Activated T-cell treated with anti-CD3 and anti-CD28 coated beads for 24 hours (primary cell): ENCODE measurements at places on chromosomes 6 and 20.

- no peak for DNase-seq
Measured at GRCh38 chr6:43368259-43369160, 937 bp downstream of the ZNF318 start.

GRCh38 chr6:128857806-128858205 lies 25.1 kb upstream of the LAMA2 start:
- DNase-seq, result no peak

DNA sequence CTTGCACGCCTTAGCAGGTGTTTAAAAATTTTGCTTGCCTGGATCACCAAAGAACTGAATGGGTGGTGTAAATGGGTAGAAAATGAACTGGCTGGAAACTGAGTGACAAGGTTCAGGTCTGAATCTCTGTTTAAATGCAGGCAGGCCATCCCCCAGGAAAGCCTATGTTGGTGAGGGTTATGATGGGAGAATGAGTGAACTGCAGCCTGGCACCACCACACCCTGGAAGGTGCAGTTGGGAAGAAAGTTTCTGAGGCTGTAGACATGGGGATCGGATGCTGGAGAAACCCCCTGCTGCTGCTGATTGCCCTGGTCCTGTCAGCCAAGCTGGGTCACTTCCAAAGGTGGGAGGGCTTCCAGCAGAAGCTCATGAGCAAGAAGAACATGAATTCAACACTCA lies 519 bp downstream of the CSTL1 start:
- DNase-seq, result no peak

DNA sequence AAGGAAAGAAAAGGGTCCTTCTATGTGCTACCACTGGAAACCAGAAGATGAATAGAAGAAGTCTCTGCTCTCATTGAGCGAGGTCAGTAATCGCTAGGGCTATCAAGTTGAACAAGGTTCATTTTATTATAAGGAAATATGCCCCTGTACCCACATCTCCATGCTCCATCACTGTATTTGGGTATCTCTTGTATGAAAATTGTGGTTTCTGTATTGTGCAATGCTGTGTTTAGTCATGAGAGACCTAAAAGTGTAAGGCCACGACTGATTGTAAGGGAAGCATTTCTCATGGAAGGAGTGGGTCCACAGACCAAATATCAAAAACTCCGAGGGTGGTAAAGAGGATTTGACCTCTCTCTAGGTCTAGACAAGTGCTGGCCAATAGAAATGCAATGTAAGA lies 3.6 kb upstream of the HS3ST5 start:
- no peak for DNase-seq

DNA sequence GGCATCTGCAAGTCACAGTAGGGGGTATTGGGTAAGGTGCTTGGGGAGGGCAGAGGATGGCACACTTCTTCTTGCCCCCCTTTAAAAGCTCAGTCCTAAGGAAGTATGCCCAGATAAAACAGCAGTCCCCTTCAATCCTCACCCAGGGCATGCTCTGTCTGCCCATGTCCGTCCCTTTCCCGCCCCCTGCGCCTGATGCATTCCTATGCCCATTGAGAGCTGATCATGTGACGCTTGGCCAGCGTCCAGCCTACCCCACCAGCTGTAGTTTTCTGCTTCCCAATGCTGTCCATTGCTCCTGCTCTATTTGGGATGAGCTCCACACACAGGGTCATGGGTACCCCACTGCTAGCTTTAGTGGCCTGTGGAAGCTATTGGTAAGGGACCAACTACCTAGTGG lies 8.3 kb downstream of the SIGLEC1 start:
- no peak for DNase-seq

DNA sequence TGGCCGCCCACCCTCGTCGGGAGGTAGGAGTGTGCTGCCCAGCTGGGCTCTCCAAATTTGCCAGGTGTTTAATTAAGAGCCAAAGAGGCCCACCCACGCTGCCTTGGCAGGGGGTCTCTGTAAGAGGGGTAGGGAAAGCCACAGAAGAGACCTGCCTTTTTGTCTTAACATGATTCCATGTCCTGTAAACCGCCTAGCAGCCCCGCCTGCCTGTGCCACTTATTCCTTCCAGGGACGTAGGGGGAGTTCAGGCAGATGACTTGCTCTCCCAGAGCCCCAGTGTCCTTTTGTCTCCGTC lies 2.1 kb downstream of the FAM210B start:
- no peak for DNase-seq

DNA sequence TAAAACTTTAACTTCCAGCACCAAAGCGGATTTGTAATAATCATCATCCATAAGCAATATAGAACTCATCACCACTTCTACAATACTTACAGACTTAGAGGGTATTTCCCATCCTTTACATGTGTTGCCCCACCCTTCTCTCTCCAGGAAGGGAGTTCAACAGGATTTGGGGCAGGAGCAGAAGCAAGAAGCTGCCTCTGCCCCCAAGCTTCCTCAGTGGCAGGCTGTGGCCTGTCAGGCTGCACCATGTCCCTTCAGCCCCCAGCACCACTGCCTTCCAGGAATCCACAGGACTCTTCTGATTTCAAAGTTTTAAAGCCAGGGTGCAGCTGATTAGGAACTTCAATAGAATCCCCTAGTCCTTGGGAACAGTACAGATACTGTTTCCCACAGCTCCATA lies 36.7 kb upstream of the MCM9 start:
- DNase-seq, result no peak

- no peak for DNase-seq
Measured at GRCh38 chr6:84801250-84801649, 36.9 kb upstream of the TBX18 start.

DNA sequence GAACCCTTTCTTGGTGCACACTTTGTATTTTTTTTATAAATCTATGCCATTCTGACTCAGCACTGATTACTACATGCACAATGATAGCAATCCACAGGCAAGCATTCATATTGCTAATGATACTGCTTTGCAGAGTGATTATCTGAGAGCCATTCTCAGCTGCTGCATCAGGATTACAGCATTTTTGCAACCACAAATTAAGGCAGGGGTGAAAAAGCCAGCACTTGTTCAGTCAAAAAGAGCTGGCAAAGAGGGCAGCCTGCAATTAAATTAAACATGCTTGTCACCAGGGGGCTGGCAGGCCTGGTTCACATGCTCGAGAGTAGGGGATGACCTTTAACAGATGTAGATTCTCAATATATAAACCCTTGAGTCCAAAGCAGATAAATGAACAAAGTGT lies 40.7 kb upstream of the SLC17A4 start:
- no peak for DNase-seq

GRCh38 chr6:62993951-62994350 lies 217.3 kb upstream of the FKBP1C start:
- no peak for DNase-seq

DNA sequence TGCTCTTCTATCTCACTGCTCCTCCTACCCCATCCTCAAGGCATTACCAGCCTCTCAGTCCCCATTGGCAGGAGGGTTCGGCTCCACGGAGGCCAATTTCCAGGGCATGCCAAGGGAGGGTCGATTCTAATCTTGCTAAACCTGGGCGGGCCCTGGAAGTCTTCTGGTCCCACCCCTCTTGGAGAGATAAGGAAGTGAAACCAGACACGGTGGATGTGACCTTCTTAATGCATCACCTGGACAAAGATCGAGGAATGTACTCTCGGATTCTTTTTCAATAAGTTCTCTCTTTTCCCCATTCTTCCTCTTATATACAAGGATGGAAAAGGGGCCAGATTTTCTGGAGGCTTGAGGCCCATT lies 112.2 kb upstream of the ARMC2 start:
- no peak for DNase-seq

DNA sequence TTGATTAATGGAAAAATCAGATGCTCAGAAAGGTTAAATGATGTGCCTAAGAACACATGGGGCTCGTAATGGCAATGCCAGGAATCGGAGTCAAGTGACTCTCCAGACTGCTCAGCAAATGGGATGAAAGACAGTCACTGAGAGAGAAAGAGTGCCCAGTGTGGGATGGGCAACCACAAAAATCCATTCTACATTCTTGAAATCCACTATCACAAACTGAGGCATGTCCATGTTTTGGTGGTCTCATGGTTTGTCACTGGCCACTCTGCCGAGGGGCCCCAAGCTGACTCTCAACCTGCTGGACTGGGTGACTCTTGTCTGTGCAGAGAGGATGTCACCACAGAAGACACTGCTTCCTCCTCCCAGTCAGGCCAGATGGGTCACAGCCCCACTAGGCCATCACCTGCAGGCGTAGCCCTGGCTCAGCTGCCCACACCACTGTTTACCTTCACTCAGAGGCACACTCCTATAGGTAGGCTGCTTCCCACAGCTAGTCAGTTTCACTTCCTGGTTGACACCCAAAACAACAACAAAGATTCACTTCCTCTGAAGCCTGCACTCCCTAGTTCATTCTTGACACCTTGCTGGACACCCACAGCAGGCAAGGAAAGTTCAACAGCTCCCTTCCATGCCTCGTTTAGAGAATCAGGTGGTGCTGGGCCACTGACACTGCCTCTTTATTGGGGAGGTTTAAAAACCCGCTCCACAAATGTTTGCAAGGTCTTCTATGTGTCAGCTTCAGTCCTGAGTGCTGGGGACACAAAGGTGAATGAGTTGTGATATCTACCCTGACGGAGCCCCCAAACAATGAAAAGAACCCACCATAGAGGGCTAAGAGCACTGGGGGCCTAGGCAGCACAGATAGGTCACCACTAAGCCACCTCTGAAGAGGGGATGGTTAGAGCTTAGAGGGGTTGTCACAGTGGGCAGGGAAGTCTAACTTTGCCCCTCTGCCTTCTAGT lies 21.7 kb downstream of the MAP1LC3A start:
- no peak for DNase-seq

DNA sequence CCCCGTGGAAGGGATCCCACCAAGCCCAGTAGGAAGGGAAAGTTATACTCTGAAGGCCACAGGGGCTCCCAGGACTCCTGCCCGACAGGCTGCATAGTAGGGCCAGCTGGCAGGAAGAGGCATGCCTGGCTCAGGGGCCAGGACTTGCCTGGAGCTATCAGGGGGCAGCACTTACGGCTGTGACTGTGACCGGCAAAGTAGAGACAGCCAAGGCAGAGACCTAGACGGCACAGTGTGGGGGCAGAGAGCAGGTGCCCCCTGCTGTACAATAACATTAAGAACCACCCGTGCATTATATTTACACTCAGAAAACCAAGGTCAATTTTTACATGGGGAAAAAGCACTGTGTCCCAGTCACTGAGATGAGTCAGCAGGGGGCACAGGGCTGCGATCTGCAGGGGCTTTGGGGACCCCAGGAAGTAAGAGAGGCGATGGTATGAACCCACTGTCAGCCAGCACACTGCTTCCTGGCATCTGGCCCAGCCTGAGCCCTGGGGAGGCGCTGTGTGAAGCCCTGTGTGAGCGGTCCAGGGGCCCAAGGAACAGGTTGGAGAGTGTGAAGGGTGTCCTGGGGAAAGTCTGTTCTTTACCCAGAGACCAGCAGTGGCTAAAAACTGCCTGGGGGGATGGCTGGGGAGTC lies 9.9 kb downstream of the CCDC167 start:
- DNase-seq, result no peak

GRCh38 chr6:13420269-13420668 lies 67.1 kb downstream of the GFOD1 start:
- DNase-seq, result no peak

GRCh38 chr6:157599191-157599590 lies 218.2 kb downstream of the ZDHHC14 start:
- no peak for DNase-seq

DNA sequence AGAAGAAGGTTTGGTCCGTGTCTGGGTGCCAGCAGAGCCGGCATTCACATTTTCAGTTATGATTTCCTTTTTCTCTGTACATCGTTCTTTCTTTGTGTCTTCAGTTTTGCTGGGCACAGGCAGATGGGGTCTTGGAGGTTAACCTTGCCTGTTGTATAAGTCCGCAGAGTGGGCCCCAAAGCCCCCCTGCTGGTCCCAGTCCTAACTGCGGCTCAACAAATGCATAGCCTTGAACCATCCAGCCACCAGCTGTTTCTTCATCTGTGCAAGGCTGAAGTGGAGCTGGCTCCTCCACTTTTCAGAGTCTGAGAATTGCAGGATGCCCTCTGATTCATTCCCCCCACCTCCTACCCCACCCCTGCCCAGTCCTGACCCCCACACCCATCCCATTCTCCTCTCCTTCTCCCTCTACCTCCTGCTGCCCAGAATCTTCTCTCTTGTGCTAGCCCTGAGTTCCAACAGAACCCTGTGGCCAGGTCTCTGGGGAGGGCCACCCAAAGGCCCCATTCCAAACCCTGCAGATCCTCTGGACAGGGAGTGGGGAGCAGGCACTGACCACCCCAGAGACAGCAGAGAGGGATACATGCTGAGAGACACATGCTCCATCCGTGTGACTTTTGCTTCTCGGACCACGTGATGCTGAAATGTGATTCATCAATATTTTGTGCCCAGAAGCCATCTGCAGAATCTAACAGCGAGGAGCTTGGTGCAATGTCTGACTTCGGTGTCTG lies 386.5 kb upstream of the SULF2 start:
- DNase-seq, result no peak

DNA sequence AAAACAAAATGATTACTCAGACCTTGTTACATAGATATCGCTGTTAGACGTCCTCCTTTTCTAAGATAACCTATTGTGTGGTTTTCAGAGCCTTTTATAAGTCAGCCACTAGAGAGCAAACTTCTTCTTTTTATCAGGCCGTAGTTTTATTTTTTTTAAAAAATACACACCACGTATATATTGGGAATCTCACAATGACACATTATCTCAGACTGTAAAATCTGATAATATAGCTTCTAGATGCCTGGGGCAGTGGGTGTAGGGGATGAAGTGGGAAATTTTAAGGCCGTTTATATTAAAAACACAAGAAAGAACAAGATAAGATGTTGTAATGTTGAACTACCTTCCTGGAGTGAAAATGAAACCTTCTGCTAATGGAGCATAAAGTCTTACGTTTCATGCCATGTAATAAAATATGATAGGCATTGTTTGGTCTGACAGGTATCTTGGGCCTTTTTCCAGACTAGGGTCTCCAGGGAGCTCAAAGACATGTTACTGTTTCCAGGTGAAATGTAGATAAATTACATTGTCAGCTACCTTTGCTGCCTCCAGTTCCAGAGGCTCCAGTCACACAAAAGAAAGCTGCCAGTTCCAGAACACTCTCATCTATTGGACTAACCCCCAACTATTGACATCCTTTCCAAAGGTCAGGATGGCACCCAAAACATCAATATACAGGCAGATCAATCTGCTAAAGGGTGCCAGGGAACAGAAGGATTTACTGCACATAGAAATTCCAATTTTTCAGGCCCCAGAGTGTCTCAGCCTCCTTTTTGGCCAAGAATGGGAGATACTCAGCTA lies 130.2 kb upstream of the AKIRIN2 start:
- no peak for DNase-seq

DNA sequence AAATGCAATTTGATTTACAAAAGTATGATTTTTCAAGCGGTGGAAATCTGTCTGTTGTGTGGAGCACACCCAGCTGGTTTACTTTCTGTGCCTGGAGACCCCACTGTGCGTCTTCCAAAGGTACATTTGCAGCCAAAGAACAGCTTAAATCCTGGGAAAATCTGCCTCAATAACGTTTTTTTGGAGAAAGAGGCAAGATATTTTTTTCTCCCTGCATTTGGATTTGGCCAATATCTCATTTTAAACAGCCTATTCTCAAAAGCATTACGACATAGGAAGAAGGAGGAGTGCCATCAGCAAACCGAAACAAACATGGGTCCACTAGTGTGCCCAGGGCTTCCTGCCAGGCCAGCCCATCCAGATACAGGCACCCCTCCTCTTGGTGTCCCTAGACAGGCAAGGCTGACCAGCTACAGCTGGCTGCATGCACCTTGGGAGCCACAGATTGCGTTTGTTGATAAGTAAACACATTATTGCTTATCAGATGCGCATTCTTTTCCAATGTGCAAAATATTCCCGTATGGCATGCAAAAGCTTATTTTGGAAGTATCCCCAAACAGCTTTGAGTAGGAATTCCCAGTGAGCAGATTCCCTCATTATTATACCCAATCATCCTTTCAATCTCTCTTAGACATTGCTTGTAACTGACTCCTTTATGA lies 184.5 kb upstream of the MARCKS start:
- no peak for DNase-seq

- no peak for DNase-seq
Measured at GRCh38 chr6:127342296-127342945, 988 bp downstream of the ECHDC1 start.
